ENCODE measurements at places on chromosomes 11 and 22.

DNA sequence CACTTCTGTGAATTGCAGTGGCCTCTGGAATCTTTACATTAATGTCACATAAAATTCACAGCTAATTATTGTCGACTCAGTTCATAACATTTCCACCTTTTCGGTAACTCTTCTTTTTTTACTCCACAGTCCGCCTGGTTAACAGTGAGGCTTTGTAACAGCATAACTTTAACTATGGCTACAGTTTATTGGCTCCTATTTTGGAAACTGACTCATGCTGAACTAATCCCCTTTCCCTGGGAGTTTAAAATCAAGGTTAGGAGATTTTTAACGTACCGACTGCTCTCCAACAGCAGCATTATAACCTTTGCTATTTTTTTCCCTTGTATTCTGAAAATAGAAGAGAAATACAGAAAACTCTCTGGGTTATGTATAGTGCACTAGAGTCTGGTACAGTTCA lies 3.2 kb upstream of the POGLUT3 start:
- no peak for DNase-seq

DNA sequence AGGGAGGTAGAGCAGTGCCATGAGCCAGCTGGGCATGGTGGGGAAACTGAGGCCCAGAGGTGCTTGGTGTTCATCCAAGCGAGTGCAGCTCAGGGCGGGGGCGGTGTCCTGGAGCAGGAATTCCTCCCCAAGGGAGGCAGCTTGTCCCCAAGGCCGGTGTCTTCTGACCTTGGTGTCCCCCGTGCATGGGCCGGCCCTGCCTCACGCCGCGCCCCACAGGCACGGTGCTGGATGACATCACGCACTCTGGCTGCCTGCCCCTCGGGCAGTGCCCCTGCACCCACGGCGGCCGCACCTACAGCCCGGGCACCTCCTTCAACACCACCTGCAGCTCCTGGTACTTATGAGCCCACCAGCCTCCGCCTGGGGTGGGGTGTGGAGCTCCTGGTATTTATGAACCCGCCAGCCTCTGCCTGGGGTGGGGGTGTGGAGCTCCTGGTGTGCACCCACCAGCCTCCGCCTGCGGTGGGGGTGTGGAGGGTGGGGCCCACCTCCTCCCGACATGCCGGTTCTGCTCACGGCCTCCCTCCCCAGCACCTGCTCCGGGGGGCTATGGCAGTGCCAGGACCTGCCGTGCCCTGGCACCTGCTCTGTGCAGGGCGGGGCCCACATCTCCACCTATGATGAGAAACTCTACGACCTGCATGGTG lies 6.7 kb downstream of the MUC5B start:
- DNase-seq = no peak

DNA sequence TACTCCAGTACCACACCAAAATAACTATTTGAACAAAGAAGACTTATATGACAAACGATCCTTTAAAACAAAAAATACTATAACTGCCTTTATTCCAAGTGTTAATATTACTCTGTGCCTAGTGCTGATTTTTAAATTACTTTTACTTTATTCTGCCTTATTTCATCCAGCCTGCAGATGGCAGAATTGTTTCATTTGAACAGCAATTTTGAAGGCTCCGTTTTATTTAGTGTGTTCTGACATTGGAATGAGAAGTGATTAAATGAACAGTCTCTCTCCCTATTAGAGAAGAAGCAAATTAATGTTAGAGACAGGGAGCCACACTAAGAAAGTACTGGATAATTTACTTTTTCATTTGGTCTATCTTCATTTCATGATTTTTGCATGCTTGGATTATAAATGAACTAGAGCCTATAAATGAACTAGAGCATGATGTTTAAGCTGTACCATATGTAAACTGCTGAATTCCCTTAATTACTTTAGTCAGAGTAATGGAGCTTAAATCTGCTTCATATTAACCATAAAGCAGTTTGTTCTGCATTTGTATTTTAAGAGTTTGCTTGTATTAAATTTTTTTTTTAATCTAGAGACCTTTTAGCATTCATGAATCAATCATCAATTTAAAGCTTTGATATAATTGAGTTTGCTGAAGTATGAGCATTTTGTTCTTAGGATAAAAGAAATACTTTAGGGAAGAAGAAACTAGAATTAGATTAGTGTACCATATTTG lies 9.8 kb downstream of the PDHX start:
- DNase-seq = no peak

- no peak for DNase-seq
Observed at GRCh38 chr11:11113626-11114025, 239.4 kb downstream of the CSNK2A3 start.

- no peak for DNase-seq
Observed at GRCh38 chr11:95713428-95713827, 76.2 kb downstream of the FAM76B start.

- no peak for DNase-seq
Observed at GRCh38 chr11:86983021-86983488, 27.9 kb upstream of the FZD4 start.

DNA sequence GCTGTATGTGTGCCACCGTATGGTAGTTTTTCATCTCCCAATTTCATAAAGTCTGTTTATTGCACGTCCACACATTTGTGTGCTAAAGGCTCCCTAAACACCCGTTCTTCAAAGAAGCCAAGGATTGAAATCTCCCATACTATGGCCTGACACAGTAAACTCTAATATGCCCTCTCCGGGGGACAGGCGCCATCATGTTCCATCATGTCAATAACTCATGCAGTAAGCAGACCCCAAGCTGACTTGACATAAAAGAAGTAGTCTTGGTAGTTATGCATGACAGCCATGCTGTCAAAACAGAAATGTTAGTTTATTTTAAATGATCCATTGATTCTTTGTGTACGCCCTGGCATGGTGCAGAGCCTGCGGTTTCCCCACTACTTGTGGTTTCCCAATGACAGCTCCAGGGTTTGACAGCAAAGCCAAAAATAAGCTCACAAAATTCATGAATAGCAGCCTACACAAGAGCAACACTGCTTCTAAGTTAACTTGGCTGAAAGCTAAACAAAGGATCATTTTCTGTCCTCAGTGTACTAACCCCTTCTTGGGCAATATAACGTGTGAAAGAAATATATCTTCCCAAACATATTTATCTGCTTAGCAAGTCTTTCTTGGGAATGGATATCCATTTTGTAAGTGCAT lies 56.5 kb upstream of the CABP7 start:
- no peak for DNase-seq

DNA sequence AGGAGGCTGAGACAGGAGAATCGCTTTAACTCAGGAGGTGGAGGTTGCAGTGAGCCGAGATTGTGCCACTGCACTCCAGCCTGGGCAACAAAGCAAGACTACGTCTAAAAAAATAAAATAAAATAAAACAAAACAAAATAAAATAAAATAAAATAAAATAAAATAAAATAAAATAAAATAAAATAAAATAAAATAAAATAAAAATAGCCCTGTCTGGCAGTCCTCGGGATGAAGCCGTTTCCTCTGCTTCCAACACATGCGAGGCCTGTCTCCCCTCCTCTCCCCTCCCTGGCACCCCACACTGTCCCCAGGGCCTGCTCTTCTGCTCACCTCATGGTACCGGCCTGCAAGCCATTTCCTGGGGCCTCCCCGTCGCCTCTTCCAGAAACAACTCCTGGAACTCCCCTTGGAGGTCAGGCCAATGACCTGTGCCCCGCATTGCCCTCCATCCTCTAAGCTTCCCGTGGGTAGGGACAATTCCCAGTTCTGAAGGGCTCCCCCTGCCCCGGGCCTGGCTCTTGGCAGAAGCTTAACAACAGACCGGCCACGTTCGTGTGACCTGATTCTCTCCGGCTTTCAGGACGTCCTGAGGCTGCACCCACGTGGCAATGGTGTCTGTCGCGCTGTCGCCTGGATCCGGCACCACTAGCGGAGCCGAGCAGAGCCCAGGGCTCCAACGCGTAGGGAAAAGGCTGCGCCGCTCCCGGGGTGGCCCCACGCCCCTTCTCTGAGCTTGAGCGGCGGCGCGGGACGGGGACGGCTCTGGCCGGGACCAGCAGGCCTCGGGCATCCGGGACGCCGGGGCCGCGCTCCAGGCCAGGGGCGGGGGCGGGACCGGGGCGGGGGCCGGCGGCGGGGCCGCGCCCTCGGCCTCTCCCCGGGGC lies 456 bp upstream of the PARVB start:
- no peak for DNase-seq

DNA sequence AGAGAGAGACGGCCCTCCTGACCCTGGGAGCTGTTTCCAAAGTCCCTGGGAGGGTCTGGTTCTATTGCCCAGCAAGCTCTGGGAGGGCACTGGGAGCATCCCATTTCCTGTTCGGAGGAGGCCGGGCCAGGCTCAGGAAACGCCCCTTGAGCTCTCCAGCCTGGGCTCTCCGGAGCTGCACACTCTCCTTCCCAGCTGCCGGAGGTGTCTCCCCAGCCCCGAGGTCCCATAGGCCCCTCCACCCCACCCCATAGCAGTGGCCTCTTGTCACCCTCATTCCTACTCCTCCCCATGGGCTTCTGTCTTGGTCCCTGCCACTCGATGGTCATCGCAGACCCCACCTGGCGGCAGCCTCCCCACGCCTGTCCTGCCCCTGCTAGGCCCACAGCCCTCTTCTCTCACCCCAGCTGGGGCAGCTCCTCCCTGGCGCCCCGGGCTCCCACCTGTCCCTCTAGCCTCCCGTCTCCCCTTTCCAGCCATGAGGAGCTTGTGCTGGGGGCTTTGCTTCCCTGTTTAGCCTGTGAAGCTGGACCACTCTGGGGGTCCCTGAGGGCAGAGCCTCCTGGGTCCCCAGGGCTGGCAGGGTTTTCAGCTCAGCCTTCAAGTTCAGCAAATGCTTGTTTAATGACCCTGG lies 2.8 kb downstream of the TSPAN32 start:
- DNase-seq = no peak
